ENCODE measurements at places on chromosomes 2 and 18.

GRCh38 chr18:69138088-69138487 lies 262.6 kb upstream of the DOK6 start:
- no peak for DNase-seq

GRCh38 chr2:216340280-216340631 lies 32.0 kb downstream of the MARCHF4 start:
- DNase-seq = no peak

DNA sequence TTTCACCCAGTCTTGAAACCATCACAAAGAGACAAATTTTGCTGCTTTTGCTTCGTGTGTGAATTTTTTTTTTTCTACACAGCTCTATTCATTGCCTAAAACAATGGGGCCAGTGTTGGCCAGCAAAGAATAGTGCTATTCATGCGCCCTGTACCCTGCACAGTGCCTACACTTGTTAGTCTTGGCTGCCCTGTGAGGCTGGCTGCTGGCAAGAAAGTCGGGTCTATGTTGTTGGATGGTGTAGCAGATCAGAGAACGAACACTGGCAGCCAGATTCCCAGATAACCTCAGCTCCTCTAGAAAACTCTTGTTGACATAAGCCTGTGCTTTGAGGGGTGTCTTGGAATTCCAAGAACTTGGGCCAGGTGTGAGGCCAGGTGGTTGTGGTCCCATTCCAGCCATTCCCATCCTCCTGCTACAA lies 455.7 kb upstream of the TCF4 start:
- DNase-seq = no peak

GRCh38 chr2:240538031-240538780 lies 19.6 kb downstream of the ANKMY1 start:
- DNase-seq = no peak

DNA sequence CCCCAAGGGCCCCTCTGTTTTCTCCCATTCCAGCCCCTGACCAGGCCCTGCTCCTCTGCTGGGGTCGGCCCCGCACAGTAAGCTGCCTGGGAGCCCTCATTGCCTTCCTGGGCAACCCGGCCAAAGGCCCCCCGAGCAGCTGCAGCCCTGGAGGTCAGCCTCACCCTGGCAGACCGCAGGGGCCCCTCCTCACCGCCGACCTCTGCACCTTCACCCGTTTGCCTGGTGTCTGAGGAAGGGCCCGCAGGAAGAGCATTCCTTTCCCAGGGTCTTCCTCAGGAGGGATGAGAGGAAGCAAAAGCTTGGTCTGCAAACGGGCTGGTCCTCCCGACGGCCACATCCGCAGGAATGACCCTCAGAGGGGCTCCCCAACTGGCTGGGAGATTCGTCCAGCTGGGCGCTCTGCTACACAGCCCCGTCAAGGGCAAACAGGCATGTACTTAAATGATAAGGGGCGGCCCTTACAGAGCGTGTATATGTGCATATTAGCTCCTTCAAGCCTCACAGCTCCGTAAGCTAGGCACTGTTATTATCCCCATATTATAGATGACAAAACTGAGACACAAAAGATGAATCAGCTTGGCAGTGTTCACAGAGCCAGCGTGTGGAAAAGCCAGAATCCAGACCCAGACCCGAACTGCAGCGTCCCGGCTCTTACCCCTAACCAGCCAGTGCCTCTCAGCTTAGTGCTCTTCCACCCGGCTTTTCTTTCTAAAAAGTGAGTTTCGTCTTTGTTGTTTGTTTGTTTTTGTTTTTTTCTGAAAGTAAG lies 52.8 kb downstream of the SLC4A1AP start:
- no peak for DNase-seq

GRCh38 chr2:147829106-147829505 lies 15.7 kb upstream of the ACVR2A start:
- no peak for DNase-seq

DNA sequence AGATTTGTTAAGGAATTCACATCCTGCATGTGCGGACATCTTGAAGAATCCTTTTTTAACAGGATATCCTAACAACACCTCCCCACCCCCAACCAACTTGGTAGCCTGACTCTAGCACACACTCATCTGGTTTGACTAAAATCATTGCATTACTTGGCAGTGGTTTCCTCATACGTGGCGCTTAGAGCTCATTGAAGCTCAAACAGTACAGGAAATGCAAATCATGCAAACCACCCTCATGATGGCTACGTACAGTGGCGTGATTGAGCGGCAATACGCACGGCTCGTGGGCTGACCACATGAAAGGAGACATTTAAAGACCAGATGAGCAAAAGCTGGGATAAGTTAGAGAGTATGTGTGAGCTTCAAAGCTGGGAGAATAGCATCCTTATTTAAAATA lies 336.2 kb downstream of the ZEB2 start:
- no peak for DNase-seq

DNA sequence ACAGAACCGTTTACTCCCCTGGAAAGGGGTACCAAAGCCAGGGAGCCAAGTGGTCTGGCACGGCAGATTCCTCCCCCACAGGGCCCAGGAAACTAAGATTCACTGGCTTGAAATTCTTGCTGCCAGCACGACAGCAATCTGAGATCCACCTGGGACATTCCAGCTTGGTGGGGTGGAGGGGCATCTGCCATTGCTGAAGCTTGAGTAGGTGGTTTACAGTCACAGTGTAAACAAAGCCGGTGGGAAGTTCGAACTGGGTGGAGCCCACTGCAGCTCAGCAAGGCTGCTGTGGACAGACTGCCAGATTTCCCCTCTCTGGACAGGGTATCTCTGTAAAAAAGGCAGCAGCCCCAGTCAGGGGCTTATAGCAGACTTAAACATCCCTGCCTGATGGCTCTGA lies 901.7 kb upstream of the LRRTM1 start:
- no peak for DNase-seq

GRCh38 chr2:173876833-173877413 lies 88.2 kb downstream of the SP3 start:
- no peak for DNase-seq

GRCh38 chr2:238152771-238153688 lies 5.7 kb upstream of the ERFE start:
- DNase-seq = no peak

- no peak for DNase-seq
These were observed 297.4 kb upstream of the MGAT5 start for GRCh38 chr2:133956434-133956935.

DNA sequence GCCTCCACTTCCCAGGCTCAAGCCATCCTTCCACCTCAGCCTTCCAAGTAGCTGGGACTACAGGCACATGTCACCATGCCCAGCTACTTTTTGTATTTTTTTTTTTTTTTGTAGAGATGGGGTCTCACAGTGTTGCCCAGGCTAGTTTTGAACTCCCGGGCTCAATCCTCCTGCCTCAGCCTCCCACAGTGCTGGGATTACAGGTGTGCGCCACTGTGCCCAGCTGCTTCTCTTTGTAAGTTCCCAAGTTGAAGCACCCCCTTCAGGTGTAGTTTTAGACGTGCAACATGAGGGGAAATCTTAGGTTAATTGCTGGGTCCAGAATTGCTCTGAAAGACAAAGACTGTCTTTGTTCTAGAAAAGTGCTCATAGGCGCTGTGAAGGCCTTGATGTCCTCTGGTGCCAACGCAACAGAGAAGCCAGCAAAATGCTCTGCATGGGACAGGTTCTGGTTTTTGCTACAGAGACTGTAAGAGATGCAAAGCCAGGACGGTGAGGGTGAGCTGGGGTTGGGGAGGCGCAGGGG lies 46.6 kb downstream of the RRM2 start:
- DNase-seq = no peak

GRCh38 chr2:105674859-105675541 lies 69.7 kb upstream of the NCK2 start:
- DNase-seq = no peak

DNA sequence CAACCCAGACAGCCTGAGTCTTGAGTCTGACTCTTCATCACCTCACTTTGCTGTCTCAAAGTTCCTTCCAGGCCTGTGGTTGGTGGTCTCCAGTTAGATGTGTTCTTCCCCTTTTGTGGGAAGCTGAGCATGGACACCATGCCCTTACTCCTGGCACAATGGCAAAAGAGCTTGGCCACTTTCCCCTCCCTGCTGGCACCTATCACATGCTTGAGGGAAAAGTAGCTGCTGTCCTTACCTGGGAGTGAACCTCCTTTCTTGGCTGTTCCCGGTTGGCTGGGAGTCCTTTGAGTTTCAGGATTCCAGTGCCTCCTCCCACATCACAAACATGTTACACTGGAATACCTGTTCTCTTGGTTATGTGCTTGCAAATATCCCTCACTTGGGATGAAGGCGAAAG lies 97.8 kb downstream of the GATA6 start:
- DNase-seq = peak; percentile 57

- no peak for DNase-seq
These were observed 428.3 kb downstream of the NCKAP5 start for GRCh38 chr2:133139847-133140533.

DNA sequence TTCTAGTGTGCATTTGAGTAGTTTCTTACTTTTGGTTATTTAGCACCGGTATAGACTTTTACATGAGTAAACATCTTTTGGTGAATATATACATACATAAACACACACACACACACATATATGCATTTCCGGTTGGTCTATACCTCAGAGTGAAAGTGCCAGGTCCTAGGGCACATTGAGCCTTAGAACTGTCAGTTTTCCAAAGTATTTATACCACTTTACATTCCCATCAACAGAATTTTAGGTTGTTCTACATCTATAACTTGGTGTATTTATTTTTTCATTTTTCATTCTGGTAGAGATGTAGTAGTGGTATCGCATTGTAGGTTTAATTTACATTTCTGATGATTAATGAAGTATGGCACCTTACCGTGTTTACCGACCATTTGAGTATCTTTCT lies 22.6 kb downstream of the MMADHC start:
- DNase-seq = no peak

GRCh38 chr2:150978053-150978452 lies 283.6 kb downstream of the RBM43 start:
- DNase-seq = no peak

DNA sequence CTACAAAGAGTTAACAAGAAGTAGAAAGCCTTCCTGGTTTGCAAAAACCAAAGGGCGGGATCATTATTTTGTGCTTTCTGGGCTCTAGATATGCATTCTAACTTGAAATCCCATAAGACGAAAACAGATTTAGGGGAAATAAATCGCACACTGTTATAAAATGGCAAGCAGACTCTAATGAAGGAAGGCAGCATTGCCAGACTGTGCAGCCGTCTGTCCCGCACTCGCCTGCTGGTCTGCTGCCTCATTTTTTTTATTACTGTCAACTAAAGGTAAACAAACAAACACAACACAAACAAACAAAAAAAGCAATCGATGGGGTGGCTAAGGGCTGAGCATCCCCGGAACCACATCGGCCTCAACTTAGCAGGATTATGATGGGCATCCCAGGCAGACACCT lies 24.4 kb downstream of the ZNF521 start:
- no peak for DNase-seq

DNA sequence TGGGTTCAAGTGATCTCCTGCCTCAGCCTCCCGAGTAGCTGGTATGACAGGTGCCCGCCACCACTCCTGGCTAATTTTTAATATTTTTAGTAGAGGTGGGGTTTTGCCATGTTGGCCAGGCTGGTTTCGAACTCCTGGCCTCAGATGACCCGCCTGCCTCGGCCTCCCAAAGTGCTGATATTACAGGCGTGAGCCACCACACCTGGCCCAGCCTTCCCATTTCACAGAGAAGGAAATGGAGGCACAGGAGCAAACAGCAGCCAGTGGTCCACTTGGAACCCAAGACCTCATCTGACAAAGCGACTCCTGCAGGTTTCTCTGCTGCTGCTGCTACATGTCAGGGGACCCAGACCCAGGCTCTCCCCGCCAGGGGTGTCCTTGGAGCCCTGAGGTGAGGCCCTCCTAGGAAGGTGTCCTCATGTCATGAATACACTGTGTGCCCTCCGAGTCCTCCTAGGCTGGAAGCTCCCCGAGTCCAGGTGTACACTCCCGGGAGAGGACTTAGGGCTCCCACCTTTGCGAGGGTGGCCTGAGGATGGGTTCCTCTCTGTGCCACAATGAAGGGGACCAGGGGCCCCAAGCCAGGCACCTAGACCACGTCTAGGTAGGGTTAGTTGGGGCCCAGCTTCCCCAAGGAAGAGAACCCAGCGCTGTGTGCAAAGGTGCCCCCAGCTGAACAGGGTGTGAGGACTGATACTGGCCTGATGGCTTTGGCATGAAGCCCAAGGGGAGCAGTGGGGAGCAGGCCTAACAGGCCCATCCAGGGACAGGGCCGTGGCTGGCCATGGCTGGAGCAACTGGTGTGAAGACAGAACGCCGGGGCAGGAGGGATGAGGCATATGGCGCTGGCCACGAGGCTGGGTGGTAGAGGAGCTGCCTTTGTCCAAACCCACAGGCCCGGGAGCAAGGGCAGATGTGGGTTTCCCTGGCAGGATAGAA lies 56.1 kb downstream of the HS6ST1 start:
- no peak for DNase-seq
